ENCODE measurements at places on chromosomes 11 and 22.

GRCh38 chr22:43745783-43746356, 66.2 kb downstream of the EFCAB6 start:
- DNase-seq: no peak

- DNase-seq: no peak
Measured at GRCh38 chr22:36772451-36772850, 3.5 kb downstream of the IFT27 start.

GRCh38 chr11:72119198-72119597, 6.7 kb upstream of the ANAPC15 start:
- DNase-seq: no peak

DNA sequence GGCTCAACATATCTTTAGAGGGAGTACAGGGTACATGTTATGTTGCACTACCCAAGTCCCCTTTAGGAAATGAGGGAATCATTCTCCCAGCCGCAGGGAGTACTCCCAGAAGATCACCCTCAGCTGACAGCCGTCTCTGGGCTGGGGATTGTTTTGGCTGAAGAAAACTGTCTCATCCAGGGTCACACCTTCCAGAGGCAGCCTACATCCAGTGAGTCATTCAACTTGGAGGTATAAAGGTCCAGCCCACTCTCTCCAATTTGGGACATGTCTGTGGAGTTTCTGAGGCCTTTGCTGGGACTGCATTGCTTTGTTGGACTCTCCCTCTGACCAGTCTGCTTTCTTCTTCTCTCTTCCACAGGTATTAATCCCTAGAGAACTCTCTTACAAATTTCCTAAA, 42.1 kb downstream of the RASSF10 start:
- no peak for DNase-seq

DNA sequence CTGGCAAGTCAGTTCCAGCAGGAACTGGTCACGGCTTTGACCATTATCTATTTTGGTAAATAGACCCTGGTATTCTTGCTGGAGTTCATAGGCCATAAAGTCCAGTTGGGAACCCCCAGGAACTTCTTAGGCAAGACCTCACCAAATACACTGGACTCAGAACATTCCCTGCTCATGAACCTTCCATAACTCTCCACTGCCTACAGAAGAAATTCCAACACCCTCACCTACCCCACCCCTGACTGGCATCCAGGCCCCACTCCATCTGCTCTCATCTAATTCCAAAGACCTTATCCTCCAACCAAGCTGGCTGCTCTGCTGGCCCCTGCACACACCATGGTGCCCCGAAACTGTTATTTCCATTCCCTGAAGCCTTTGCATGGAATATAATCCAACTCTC, 2.5 kb downstream of the CLPB start:
- DNase-seq: no peak

DNA sequence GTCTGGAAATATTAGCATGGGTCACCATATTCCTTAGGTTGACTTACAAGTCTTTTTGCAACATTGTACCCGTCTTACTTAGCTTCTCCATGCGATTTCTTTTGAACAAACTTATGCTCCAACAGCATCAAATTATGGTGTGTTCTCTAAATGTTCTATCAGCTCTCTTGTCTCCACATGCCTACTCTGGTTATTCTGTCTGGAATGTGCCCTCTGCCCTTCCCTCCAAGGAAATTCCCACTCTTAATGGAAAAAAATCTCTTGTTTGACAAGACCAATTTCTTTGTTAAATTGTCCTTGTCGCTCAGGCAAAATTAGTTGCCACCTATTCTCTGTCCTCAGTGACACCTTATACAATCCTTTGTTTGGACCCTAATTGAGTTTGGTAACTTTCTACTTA, 522.8 kb upstream of the LUZP2 start:
- no peak for DNase-seq

- DNase-seq: no peak
Measured at GRCh38 chr22:30694640-30695350, at the start of gene OSBP2. Gene OSBP2 (plus strand): TSS chr22:30694874. CDS start chr22:30694910, 36 bp downstream.

DNA sequence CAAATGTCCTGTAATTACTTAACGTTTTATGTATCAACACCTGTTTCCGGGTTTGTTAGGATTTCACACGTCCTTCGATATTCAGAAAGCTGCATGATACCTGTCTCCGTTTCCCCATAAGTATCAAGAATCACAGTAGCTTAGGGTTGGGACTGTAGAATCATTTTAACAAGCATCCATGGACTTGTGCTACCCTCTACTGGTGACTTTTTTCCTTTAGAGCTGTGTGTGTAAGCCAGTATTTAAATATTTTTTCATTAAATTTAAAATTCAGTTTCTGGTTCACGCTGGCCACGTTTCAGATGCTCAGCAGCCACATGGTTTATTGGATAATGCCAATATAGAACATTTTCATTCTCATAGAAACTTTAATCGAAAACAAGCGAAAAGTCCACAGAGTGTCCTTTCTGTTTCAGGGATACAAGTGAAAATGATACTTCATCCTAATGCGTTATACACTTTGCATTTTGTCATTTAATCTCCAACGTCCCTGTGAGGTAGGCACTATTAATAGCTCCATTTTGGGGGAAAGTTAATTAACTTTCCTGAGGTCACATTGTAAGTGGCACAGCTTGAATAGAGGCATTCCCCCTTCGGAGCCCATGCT, 61.5 kb upstream of the SLC25A18 start:
- DNase-seq: no peak

DNA sequence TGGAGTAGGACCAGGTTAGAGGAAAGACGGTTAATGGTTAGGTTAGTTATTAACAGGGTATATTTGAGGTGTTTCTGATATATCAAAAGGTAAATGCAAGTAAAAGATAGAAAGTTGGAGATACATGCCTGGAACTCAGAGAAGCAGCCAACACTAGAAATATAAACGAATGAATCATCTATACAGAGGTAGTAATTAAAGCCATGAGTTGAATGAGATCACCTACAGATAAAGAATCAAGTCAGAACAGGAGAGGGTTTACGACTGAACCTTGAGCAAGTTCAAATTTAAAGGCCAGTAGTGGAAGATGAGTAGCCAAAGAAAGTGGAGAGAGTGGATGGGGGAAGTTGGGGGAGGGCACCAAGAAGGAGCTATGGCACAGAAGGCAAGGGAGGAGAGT, 73.9 kb downstream of the SPON1 start:
- DNase-seq: no peak

DNA sequence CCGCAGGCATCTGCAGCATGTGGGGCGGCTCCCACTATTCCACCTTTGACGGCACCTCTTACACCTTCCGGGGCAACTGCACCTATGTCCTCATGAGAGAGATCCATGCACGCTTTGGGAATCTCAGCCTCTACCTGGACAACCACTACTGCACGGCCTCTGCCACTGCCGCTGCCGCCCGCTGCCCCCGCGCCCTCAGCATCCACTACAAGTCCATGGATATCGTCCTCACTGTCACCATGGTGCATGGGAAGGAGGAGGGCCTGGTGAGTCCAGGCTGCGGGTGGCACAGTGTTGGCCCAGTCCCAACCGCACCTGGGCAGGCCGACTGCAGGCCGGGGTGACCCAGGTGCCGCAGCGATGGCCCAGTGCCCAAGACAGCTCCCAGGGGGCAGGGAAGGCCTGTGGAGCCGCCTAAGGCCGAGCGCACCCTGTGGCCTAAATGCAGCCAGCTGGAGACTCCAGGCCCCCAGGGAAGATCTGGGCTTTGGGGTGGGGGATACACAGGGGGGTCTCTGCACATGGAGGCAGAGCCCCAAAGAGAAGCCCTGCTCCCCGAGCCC, 31.3 kb downstream of the MUC5B start:
- DNase-seq: no peak

DNA sequence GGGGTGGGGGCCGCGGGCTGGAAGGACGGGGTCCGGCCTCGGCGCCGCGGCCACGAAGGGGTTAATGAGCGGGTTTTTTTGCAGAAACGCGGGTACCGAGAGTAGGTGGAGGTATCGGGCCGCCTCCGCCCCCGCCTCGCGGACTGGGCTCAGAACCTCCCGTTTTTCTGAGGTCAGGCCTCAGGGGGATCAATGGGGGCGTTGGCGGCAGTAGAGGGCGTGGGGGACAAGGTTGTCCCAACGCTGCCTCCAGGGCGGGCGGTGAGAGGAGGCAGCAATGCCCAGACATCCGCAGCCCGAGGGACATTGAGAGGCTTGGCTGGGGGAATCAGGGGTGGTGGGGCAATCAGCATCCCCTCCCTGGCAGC, 34.8 kb upstream of the PRODH start:
- DNase-seq: no peak

DNA sequence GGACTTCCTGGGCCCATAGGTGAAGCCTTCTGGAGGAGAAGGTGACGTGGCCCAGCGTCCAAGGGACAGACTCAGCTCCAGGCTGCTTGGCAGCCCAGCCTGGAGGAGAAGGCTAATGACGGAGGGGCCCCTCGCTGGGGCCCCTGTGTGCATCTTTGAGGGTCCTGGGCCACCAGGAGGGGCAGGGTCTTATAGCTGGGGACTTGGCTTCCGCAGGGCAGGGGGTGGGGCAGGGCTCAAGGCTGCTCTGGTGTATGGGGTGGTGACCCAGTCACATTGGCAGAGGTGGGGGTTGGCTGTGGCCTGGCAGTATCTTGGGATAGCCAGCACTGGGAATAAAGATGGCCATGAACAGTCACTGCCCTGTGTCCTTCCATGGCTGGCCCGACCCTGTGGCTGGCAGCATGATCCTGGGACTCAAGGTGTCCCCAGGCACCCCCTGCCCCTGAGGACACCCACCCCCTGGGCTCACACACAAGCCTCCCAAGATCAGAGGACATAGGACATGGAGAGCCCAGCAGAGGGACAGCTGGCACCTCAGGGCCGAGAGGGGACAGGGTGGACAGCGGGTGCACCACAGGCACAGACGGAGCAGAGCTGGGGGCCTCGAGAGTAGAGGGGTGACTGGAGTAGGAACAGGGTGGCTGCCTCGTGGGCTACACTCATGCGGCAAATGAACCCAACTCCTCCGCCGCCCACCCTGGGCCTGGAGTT, 10.1 kb downstream of the SIGIRR start:
- DNase-seq: no peak

DNA sequence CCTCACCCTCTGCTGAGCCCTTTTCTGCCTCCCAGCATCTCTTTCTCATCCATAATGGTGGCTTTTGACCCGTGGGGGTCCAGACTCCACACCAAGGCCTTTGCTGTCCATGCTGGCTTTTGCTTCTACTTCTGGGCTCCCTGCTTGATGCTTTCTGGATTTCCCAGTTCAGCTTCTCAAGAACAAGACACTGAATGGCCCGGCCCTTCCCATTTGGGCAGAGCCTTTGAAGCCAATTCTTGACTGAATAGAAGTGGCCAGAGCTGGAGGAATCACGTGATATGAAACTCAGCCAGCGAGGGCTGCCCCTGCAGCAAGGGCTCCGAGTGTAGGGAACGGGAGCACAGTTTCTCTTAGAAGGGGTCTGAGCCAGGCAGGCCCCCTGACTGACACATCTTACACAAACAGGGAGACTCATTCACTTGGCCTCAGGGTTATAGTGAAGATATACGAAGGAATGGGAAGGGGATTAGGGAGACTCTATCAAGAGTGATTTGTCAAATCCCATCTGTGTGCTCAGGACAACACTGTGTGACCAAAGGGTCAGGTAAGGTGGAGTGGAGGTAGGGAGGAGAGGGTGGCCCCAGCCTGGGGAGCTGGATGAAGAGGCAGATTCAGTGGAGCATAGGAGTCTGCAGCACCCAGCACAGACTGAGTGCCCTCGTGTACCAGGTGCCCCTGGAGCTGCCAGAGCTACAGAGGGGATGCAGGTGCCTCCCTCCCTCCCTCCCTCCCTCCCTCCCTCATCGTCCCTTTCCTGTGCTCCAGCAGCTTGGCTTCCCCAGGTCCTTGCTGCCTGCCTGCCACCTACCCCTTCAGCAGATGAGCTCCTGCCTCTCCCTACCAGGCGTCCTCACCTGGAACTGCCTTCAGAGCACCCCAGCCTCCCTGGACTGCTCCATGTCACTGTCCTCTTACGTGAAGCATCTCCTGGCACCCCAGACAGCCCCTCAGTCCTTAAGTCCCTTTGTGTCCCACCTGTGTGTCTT, 106.0 kb downstream of the TRIM29 start:
- DNase-seq: no peak

DNA sequence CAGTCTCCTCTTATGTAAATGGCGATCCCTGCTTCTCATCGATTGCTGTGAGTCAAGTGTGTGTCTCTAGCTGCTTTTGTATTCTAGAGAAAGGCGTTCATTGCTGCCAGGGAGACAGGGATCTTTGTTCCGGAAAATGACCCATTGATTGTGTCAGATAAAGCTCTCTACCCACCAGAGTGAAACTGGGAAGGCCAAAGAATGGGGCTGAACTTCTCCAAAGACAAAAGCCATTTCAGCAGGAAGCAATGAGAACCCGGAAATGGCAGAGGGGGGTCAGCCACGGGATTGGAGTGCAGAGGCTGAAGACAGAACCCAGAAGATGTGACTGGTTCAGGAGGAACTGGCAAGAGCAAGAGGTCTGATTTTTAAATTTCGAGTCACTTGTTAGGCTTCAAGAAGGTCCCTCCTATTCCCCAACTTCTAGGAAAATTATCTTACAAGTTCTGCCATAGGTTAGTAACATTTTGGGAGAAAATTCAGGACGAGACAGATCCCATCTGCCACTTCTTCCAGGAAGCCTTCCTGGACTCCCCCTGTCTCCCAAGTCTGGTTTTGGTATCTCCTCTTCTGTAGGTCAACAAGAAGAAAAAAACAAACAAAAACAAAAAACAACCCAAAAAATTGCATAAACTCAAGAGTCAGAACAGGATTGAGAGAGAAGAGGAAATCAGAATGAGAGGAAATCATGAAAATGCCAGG, 110.6 kb downstream of the NECTIN1 start:
- DNase-seq: no peak

- no peak for DNase-seq
Measured at GRCh38 chr11:37509506-37509905, 911.5 kb upstream of the RAG2 start.

DNA sequence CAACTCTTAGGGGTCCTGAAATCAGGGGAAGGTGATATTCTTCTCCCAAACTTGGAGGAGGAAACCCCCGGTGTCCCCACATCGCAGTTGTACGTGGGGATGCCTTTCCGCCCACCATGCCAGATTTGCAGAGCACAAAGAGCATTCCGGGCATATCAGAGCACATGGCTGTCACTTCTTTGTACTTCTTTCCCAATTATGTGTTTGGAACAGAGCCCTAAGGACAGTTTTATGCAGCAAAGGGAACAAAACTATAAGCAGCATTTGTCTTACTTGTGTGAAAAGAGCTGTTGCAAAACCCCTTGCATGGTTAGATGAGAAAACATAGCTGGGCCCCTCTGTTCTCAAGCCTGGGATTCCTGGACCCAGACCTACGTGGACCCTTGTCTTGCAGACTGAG, 41.2 kb downstream of the NTM start:
- DNase-seq: no peak

GRCh38 chr22:48772286-48772907, 1055.3 kb downstream of the BRD1 start:
- DNase-seq: no peak
